WTC11 (cell line): ENCODE measurements at places on chromosomes 4 and X.

- no peak for DNase-seq
- no peaks in the 10 kb centered on the region for H3K27me3 ChIP-seq
- H3K4me1 ChIP-seq: peaks cover 4% of the 10 kb centered on the region
- no peak overlapping the region for H3K4me3 ChIP-seq
- H3K36me3 ChIP-seq: no peaks in the 10 kb centered on the region
Measured at GRCh38 chr4:183987987-183988392, 82.9 kb downstream of the STOX2 start.

GRCh38 chr4:145956288-145956890, 17.8 kb upstream of the ZNF827 start:
- no peaks in the 10 kb centered on the region; the same call in 1 of the 2 replicates for H3K27me3 ChIP-seq
- H3K4me3 ChIP-seq: no peak overlapping the region
- no peak overlapping the region for H3K27ac ChIP-seq
- peak; percentile 49 for DNase-seq

DNA sequence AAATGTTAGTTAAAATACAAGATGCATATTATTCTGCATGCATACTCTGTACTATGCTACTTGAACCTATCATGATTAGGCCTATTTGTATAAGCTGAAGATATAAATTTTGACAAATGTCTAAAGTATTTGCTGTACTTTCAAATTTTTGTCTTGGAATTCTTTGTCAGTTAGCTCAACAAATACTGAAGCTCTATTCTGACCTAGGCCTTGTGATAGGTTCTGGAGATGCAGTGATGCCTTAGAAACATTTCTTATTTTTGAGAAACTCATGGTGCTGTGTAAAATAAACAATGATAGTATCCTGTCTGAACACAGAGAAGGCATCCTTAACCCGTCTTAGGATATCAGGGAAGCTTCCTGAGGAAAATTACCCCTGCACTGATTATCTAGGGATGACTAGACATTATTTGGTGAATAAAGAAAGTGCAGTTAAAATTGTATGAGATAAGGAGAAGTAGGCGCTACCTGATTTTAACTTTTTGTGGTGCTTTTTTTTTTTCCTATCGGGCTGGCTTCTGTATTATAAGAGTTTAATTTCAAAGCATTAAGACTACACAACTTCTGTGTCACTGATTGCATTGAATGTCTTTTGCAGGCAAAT, 43.4 kb downstream of the MOB1B start:
- DNase-seq: no peak
- no peak overlapping the region for H3K27ac ChIP-seq
- peaks cover 40% of the 10 kb centered on the region for H3K4me1 ChIP-seq
- H3K27me3 ChIP-seq: no peaks in the 10 kb centered on the region; the same call in 1 of the 2 replicates
- 0 out of 2 replicates have a peak, but pooled peaks cover 3% of the 10 kb centered on the region for H3K36me3 ChIP-seq
- H3K4me3 ChIP-seq: no peak overlapping the region

DNA sequence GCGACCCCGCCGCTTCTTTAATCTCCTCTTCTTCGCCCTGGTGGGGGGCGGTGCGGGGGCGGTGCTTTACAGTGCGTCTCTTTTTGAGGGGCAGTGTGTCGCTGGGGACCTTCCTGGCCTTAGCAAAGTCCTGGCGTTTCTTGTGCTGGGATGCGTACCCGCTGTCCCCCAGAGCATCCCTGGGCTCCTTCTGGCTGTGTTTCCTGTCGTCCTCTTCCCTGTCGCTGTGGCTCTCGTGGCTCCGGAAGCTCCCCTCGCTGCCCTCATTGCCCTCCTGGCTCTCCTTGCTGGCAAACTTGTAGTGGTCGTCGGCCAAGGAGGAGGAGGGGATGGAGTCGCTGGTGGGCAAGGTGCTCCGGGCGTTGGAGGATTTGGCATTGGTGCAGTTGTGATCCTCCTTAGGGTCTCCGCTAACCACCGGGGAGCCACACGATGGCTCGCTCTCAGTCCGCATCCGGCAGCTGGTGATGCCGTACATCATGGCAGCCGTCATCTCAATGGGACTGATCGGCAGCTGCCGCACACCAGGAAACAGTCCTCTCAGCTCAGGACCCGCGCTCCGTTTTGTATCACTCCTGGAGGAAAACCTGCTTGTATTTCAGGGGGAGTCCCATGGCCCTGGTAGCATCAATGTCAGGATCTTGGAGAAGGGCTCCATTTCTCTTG, 30.4 kb upstream of the TMSB15A start:
- H3K27me3 ChIP-seq: peaks cover 25% of the 10 kb centered on the region
- H3K27ac ChIP-seq: no peak overlapping the region
- peaks cover 7% of the 10 kb centered on the region; the same call in 1 of the 2 replicates for H3K4me1 ChIP-seq
- no peaks in the 10 kb centered on the region for H3K36me3 ChIP-seq

DNA sequence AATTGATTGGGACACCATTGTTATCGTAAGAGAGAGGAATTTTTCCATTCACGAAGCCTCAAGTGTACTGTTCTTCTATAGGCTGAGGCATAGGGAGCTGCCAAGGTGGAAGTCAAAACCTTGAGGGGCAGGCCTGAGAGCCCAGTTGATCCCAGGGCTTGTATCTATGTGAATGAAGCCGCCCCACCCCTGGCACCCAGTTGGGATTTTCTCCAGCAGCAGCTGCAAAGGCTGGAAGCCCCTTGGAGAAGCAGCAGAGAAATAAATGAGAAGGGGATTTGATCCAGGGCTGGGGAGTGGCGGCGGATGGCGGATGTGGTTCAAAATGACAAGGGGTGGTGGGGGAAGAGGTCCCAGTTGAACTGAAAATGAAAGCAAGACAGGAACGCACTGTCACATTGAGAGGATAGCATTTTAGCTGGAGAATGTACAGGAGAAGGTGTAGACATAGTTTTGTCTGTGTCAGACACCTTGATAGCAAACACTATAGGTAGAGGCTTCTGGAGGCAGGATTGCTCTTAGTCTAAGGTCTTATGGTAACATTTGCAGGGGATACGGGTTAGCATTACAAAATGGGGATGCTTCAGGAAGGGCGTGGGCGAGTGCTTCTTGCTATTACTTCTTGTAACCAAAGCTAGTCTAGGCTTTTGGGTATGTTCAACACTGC, 32.6 kb downstream of the DOCK11 start:
- H3K27ac ChIP-seq: no peak overlapping the region
- peaks cover 25% of the 10 kb centered on the region for H3K4me1 ChIP-seq
- H3K27me3 ChIP-seq: no peaks in the 10 kb centered on the region
- no peak overlapping the region for H3K4me3 ChIP-seq
- no peak for DNase-seq

DNA sequence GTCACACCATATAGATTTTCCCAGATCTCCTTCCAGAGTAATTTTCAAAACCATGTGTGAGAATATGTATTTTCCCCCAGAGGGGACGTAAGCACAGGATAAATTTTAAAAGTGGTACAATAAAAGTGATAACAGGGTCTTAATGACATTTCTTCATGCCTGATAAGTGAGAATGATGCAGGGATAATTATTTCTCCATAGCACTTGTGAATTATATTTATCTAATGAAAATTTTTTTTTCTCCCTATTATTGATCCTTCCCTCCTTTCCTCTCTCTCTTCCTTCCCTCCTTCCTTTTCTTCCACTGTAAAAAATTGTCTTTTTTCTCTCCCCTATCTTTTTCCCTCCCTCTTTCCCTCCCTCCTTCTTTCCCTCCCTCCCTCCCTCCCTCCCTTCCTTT, 17.0 kb upstream of the TRPC3 start:
- peaks cover 4% of the 10 kb centered on the region; the same call in 1 of the 2 replicates for H3K27me3 ChIP-seq
- no peaks in the 10 kb centered on the region for H3K4me1 ChIP-seq
- no peak overlapping the region for H3K27ac ChIP-seq
- H3K4me3 ChIP-seq: no peak overlapping the region

GRCh38 chrX:40272776-40273175, 175.0 kb upstream of the BCOR start:
- no peak overlapping the region for H3K27ac ChIP-seq
- peaks cover 8% of the 10 kb centered on the region for H3K27me3 ChIP-seq
- DNase-seq: no peak
- H3K4me3 ChIP-seq: no peak overlapping the region
- no peaks in the 10 kb centered on the region for H3K36me3 ChIP-seq
- H3K4me1 ChIP-seq: peaks cover 14% of the 10 kb centered on the region

GRCh38 chrX:40013266-40014195, 84.2 kb downstream of the BCOR start:
- H3K27ac ChIP-seq: no peak overlapping the region
- H3K27me3 ChIP-seq: peaks cover 55% of the 10 kb centered on the region
- H3K36me3 ChIP-seq: no peaks in the 10 kb centered on the region
- peak; percentile 37 for DNase-seq
- H3K4me3 ChIP-seq: peak overlapping the region; percentile 66
- peaks cover 31% of the 10 kb centered on the region for H3K4me1 ChIP-seq

GRCh38 chr4:139631791-139632190, 33.8 kb upstream of the MGST2 start:
- no peak for DNase-seq
- H3K27ac ChIP-seq: no peak overlapping the region
- peaks cover 94% of the 10 kb centered on the region for H3K27me3 ChIP-seq
- H3K36me3 ChIP-seq: no peaks in the 10 kb centered on the region
- H3K4me3 ChIP-seq: no peak overlapping the region
- peaks cover 36% of the 10 kb centered on the region for H3K4me1 ChIP-seq

DNA sequence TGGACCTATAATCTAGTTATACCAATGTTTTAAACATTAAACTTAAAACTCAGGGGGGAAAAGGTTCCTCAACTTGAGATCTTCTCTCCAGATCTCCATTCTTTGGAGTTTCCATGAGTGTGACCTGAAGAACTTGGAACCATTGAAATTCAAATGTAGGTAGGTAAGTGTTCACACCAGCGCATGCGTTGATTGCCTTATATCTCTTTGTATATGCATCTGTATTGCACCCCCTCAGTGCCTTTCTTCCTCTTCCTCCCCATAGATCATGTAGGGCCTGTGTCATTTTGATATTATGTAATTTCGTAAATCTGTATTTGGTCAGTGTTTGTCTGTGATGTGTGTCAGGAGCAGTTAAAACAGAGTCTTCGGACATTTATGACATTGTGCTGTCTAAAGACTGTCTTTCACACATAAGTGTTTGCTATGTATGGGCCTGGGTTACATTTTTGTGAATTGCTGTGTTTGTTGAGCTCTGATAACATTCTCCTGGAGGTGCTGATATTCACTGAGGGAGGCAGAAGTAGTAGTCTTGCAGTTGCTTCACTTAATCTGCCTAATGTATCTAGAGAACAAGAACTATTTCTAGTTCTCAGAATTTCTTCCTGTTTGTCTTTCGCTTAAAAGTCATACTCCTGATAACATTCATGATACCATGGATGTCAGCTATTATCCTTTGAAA, 126.3 kb downstream of the RAP1GDS1 start:
- H3K4me3 ChIP-seq: no peak overlapping the region
- H3K27me3 ChIP-seq: no peaks in the 10 kb centered on the region
- H3K36me3 ChIP-seq: no peaks in the 10 kb centered on the region
- H3K27ac ChIP-seq: peak overlapping the region; percentile 58

- H3K4me3 ChIP-seq: no peak overlapping the region
- H3K36me3 ChIP-seq: no peaks in the 10 kb centered on the region
- no peak overlapping the region for H3K27ac ChIP-seq
- H3K4me1 ChIP-seq: peaks cover 10% of the 10 kb centered on the region
- peak; percentile 50 for DNase-seq
Measured at GRCh38 chr4:138560448-138560847, 318.3 kb upstream of the SLC7A11 start.

GRCh38 chr4:155972098-155972497, 18.4 kb upstream of the CTSO start:
- peak; percentile 16 for DNase-seq
- H3K4me1 ChIP-seq: peaks cover 27% of the 10 kb centered on the region
- H3K4me3 ChIP-seq: no peak overlapping the region
- H3K27ac ChIP-seq: no peak overlapping the region
- no peaks in the 10 kb centered on the region; the same call in 1 of the 2 replicates for H3K27me3 ChIP-seq
